ENCODE measurements at places on chromosomes 11 and 22.

DNA sequence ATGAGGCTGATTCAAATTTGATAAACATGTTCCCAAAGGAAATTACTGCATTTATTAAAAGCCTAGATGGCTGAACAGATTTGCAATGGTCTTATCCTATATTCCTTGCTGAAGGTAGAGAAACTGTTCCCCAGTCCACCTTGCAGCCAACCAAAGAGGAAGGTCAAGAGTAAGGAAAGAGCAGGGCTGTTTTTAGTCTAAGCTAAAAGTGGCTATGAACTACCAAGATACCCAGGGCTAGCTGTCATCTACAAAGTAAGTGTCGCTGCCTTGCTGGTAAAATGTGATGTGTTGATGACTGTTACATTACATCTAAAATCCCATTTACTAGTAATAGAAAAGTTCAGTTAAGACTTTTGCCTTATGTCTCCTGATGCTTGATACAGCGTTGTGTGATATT lies 290.1 kb upstream of the MPPED2 start:
- no peak for DNase-seq

DNA sequence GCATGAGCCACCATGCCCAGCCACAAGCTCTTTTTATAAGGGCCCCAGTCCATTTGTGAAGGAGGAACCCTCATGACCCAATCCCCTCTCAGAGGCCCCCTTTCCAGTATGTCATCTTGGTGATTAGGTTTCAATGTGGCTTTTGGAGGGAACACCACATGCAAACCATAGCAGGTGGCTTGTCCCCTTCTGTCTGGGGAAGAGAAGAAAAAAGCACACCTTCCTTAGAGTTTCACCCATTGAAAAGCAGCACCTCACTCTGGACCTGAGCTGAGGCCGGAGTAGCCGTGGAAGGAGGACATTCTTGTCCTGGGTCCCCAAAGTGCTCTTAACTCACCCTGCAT lies 25.4 kb downstream of the NEAT1 start:
- DNase-seq, result no peak

DNA sequence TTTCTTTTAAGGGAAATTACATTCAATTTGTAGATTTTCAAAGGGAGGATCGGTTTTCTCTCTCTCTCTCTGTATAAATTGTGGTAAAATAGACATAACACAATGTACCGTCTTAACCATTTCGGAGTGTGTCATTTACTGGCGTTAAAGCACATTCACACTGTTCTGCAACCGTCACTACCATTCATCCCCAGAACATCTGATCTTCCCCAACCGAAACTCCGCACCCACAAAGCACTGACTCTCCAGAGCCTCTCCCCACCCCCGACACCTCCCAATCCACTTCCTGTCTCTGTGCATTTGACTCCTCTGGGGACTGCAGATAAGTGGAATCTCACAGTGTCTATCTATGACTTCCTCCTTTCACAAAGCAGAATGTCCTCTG lies 15.9 kb upstream of the GRAMD4 start:
- no peak for DNase-seq

DNA sequence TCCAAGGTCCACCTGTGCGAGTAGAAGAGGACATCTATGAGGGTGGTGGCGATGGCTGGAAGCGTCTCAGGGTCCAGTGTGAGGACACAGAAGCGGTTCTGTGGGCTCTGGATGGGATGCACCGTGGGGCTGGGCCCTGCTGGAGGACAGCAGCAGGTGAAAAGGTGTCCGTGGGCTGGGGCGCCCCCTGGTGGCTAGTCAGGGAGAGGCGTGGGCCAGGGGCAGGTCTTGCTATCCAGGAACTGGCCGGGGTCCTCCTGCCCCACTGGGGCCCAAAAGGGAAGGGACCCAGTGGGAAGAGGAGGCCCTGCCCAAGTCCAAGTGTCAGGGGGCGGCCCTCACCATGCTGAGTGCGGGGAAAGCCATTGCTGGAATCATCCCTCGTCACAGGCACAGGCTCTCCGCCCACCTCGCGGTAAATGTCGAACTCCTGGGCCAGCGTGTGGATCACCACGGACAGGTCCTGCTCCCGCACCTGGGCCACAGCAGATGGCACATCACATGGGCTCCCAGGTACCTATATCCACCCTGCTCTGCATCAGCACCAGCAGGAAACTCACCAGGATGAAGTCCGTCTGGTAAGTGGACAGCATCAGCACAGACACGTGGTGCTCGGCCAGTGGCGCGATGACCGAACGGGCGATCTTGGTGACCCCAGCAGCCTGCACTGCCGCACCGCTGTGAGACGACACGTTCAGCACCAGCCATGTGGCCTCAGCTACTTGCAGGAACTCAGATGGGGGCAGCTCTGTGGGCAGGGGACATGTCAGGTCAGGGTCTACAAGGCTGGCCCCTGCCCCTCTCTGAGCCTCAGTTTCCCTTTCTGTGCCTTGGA lies 2.3 kb downstream of the CASTOR1 start:
- peak; percentile 83 for DNase-seq

DNA sequence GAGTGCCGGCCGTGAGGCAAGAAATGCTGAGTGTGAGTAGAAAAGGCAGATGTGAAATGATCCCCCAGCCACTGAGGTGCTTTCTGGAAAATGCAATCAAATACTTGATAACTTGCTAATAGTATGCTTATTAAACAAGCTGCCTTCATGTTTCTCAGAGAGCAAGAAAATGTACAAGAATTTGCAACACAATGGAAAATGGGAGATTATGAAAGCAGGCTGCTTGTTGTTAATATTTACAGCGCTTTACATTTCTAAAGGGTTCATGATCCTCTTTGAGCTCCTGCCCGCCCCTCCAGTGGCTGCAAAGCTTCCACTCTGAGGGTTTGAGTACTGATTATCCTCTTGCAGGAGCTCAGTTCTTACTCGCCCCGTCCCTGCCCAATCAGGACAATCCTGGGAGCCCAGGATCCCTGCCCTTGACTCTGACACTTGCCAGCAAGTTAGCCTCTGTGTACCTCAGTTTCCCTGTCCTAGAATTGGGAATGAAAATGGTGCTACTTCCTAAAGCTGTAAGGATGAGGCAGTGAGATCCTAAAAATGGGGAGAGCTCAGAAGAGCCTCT lies 645.1 kb downstream of the TBC1D22A start:
- DNase-seq, result no peak

- DNase-seq, result peak; percentile 57
Observed at GRCh38 chr11:72642043-72642883, 32.0 kb downstream of the PDE2A start.

GRCh38 chr11:94603587-94603986 lies 36.4 kb downstream of the PIWIL4 start:
- DNase-seq, result no peak

- no peak for DNase-seq
Observed at GRCh38 chr22:37357446-37358075, 69.7 kb downstream of the ELFN2 start.

- DNase-seq, result peak; percentile 71
Observed at GRCh38 chr11:109946322-109946846, 146.8 kb upstream of the ZC3H12C start.

GRCh38 chr11:68839911-68840641 lies 1.6 kb downstream of the CPT1A start:
- peak; percentile 28 for DNase-seq

- no peak for DNase-seq
Observed at GRCh38 chr11:26715133-26715532, 6.7 kb downstream of the SLC5A12 start.

GRCh38 chr11:31641477-31642062 lies 132.0 kb downstream of the ELP4 start:
- DNase-seq, result peak; percentile 36

- DNase-seq, result no peak
Observed at GRCh38 chr11:70680781-70681281, 282.5 kb downstream of the CTTN start.

DNA sequence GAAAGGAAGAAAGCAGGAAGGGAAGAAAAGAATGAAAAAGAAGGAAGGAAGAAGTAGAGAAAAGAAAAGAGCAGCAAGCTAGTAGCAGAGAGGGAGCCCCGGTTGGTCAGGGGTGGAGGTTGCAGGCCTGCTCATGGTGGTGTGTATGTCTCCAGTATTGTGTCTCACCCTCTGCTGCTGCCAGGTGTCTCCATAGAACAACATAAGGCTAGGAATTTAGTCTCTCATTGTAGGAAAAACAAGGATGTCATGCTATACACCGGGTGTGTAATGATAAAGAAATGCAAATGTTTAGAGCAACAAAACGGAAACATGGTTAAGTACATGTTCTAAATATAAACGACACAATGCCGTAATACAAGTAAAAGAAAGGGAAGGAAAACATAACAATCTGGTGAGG lies 342.5 kb downstream of the NTM start:
- no peak for DNase-seq

- DNase-seq, result no peak
Observed at GRCh38 chr11:74953451-74953850, 4.4 kb downstream of the SPCS2 start.

- peak; percentile 67 for DNase-seq
Observed at GRCh38 chr11:65744026-65744698, 23.6 kb upstream of the RNASEH2C start.

- peak; percentile 37 for DNase-seq
Observed at GRCh38 chr11:106077609-106078455, at the start of gene AASDHPPT. TSS of gene AASDHPPT (plus strand) at chr11:106077662. CDS start at chr11:106077711, 49 bp downstream.

- DNase-seq, result no peak
Observed at GRCh38 chr11:76723142-76723541, 52.6 kb upstream of the LRRC32 start.

All from BE2C (cell line).